Coronary artery (tissue), 2 donors: ENCODE measurements at places on chromosomes 5 and 9.
A peak's percentile ranks its signal among the peaks of the same experiment; 100 is the strongest.

- no peak for DNase-seq
Observed at GRCh38 chr9:105399117-105399516, 48.7 kb upstream of the FSD1L start.

DNA sequence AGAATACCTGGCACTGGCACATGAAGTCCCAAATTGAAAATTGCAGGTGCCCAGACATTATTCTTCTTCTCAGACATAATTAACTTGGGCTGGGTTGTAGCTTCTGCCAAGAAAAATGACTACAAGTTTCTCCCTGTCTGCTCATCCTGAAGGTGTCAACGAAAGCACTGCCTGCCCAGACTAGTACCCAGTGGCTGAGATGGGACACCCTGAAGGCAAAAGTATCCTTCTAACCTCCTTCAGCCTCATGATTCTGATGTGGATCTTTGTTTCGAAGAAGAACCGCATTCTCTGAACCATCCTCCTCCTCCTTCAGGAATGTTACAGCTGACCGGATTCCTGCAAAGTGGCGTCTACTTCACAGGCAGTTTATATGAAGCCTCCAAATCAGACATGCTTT is 161.1 kb upstream of the FST start:
- no peak for DNase-seq

DNA sequence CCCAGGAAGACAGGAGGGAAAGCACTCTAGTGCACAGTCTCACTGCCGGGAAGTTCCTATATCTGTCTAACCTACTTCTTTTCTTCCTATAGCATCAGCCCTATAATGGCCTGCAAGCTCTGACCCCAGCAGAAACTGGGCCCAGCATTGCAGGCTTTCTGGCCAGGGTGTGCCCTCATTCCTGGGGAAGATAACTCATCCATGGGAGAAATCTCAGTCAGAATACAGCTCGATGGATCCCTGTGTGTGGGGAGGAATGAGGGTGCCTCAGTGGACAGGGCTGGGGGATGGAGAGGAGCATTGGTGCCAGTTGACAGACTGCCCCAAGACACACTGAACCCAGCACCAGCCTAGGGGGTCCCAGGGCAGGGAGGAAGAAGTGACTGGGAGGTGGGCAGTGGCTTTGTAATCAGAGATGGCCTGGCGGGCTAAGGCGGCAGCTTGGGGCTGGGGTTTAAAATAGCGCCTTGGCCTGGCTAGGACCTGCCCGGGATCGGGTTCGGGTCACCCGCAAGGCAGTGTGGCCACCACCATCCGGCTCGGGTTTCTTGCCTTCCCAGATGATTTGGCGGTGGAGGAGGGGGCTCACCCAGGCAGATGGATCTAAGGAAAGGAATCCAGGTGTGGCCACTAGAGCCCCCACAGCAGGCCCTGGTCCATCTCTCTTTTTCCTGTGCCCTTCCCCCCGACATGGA is 7.6 kb upstream of the CXXC5 start:
- DNase-seq: no peak

DNA sequence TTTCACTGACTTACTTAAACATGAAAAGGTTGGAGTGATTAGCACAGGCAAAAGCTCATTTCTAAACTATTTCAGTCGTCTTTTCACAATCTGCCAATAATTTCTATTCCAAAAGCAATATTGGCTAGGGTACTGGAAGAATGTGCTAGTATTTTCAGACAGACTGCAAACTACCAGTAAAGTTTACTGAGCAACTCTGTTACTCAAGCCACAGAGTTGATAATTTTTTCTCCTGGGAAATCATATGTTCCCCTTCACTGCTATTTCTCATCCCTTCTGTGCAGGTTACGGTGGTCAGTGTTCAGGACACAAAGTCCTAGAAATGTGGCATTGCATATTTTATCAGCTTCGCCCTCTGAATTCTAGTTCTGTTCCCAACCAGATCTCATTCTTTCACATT is 343.3 kb upstream of the TNC start:
- DNase-seq: no peak

- DNase-seq: no peak
Observed at GRCh38 chr9:89409466-89409865, 88.4 kb downstream of the SEMA4D start.

- no peak for DNase-seq
Observed at GRCh38 chr5:65873181-65873750, 53.1 kb upstream of the ERBIN start.

- DNase-seq: no peak
Observed at GRCh38 chr5:151596828-151597539, 5.9 kb upstream of the FAT2 start.

- DNase-seq: peak; percentile 67
Observed at GRCh38 chr5:1732238-1732941, 67.2 kb downstream of the MRPL36 start.

- DNase-seq: no peak
Observed at GRCh38 chr9:33264003-33264472, 470 bp downstream of the BAG1 start.

- no peak for DNase-seq
Observed at GRCh38 chr5:120749737-120750136, 285.6 kb downstream of the PRR16 start.

- no peak for DNase-seq
Observed at GRCh38 chr9:130768265-130768664, 66.8 kb upstream of the ABL1 start.
